ENCODE measurements at places on chromosomes 2 and 18.
A peak's percentile ranks its signal among the peaks of the same experiment; 100 is the strongest.

DNA sequence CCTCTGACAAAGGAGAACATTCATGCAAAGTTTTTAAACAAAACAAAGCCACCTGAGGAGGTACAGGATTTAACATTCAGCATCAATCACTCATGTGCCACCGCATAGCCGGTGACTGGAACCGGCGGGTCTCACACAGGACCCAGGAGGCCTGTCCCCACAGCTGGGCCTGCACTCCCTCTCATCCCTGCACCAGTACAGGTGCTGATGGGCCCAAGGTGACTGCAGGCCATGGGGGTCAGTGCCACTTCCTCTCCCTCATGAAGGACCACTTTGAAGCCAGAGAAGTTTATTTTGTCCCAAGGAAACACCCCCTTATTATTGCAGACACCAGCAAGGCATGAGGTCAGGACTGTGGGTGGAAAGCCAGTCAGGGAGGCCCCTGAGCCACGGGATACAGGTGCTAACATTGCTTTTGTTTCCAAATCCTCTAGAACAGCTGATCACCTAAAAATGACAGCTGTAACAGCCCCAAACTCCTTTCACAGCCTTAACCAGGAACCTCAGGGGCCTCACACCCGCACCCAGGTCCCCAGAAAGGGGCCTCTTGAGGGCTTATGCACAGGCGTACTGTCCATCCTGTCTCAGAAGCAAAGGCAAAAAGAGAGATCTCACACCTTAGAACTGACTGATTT, 14.0 kb downstream of the PARD6G start:
- DNase-seq = no peak

DNA sequence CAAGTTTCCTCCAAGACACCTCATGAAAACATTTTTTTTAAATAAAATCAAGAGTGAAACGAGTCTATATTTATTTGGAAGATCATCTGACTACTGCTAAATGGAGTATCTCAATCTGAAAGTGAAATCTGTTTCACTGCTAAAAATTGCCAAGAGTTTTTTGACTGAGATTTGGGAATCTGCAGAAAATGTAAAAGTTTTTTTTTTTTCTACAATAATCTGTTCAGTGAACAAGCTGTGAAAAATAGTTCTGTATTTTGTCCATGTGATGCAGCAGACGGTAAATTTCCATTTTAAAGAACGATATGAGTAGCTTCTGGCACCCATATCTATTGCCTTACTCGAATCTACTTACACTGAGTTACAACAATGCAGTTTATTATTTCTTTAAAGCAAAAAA, 519.7 kb downstream of the PLCL1 start:
- DNase-seq = no peak

DNA sequence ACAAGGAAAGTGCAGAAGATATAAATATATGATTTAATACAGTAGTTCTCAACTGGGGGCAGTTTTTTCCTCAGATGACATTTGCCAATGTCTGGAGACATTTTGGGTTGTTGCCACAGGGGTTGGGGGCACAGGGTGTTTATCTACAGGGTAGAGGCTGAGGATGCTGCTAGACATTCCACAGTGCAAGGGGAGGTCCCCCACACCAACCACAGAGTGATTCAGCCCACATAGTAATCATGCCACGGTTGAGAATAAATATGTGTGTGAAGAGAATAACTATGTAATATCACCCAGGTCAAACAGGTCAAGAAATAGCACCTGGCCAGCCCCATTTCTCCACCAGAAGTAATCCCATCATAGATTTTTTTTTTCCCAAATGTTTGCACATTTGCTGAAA, 17.9 kb downstream of the DYSF start:
- no peak for DNase-seq

- no peak for DNase-seq
Measured at GRCh38 chr2:99187011-99187410, 6.0 kb downstream of the MRPL30 start.

- no peak for DNase-seq
Measured at GRCh38 chr2:237306083-237306786, 107.7 kb downstream of the COL6A3 start.

- DNase-seq = no peak
Measured at GRCh38 chr2:218217360-218218267, 625 bp downstream of the ARPC2 start.

GRCh38 chr18:55584201-55584600, 3.8 kb downstream of the TCF4 start:
- no peak for DNase-seq

DNA sequence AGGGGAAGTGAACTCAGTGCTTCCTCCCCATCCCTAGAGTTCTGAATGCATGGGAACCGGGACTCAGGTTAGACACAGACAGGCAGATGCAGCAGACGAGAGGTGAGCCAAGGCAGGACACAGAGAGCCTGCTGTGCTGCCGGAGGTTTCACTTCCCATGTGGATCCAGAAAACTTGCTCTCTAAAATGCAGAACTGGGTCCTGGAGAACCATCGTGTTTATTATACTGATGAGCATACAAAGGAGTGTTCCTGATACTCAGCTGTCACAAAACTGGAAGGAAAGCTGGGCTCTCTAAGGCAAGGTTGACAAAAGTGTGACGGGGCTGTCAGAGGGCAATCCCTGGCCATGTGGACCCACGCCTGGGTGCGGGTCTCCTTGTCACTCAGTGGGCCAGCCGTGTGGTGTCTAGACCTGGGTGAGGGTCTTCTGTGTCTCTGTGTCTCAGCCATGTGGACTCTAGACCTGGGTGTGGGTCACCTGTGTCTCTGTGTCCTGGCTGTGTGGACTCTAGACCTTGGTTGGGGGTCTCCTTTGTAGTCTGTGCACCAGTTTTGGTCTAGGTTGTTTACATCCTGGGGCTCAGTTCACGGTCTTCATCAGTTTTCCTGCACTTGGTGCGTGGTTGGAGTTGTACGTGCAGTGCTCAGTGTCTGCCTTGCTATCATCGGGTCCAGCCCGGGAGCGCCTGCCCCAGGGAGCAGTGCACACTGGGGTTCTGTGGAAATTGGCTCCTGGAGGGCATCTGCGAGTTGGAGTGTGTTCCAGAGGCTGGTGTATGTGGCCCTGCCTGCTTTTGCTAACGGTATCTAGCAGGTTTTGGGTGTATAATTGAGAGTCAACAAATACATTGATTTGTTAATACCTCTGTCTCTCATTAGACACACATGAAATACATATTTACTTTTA, 141.1 kb downstream of the ATP9B start:
- DNase-seq = no peak

DNA sequence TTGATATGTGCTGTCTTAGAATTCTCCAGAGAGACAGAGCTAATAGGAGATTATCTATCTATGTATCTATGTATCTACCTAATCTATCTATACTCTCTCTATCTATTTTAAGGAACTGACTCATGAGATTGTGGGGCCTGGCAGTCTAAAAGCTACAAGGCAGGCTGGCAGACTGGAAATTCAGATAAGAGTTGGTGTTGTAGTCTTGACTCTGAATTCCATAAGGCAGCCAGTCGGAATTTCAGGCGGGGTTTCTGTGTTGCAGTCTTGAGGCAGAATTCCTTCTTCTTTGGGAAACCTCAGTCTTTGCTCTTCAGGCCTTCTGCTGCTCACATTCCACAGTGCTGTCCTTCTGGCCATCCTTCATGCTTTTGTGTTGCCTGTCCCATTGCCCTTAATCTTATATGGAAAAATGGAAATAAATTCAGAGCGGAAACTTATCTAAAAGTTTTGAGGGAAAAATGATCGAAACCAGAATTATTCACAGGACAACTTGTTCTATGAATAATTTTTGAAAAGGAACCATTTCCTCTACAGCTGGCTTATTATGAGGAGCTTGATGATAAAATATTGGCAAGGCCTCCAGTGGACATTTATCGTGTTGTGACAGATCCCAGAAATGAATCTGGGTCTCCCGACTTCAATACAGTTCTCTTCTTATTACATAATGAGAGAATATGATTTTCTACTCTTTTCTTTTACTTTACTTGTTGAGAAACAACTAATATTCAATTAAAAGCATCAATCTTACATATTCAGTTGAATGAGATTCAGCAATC, 10.8 kb downstream of the IL1RL1 start:
- DNase-seq = no peak

DNA sequence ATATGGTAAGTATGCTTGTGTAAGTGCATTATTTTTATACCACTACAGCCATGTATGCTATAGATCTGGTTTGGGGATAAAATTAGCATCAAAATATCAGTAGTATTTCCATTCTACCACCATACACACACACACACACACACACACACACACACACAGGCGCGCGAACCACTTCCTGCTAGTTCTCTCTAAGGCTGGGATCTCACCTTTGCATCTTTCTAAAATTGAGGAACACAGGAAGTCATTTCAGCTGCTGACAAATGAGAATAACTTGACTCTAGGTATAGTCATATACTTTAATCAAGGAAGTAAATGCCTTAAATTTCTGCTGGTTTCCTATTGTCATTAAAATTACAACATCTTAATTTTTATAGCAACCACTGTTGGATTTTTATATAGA, 72.5 kb downstream of the RBM43 start:
- no peak for DNase-seq

DNA sequence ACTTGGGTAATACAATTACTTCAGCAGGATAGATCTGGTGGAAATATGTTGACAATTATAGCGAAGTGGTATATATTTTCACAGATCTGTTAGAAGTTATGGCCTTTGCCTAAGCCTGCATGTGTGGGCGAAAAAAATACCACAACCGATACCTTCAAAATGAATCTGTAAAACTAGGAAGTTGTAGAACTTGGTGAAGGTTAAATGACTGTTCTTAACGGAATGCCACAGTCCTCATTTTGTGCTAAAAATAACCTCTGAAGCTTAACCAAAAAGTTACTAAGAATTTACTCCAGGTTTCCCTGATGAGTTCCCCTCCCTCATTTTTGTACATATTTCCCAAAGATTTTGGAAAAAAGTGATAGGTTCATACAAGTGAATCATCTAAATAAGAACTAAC, 550.7 kb downstream of the THSD7B start:
- no peak for DNase-seq

GRCh38 chr2:37555457-37555856, 116.0 kb downstream of the CDC42EP3 start:
- DNase-seq = no peak

GRCh38 chr2:188580738-188581137, 289.1 kb downstream of the GULP1 start:
- no peak for DNase-seq

- no peak for DNase-seq
Measured at GRCh38 chr2:208049006-208049405, 23.7 kb upstream of the PLEKHM3 start.

DNA sequence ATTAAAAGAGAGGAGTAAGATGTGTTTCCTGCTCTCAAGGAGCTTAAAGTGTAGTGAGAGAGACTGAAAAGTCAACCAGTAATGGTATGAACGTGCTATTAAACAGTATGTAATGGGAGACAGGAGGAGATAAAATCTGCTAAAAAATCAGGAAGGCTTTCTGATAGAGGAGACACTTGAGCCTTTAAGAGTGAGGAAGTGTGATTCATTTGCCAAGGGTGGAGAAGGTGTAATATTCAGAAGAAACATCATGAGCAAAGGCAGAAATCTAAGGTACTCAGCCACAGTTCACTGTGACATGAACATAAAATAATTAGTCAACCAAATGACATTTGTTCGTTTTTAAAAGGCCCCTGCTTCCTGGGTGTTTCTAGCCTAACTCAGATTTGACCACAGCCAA, 137.8 kb upstream of the SKOR2 start:
- no peak for DNase-seq

DNA sequence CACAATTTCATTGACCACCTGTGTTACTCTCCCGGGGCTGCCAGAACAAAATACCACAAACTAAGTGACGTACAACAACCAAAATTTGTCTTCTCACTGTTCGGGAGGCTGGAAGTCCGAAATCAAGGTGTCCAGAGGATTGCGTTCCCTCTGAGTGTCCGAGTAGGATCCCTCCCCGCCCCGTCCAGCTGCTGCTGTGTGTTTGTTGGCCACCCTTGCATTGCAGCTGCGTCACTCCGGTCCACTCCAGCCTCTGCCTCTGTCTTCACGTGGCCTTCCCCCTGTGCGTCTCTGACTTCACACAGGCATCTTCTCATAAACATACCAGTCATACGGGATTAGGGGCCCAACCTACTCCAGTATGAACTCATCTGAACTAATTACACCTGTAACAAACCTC, 251.8 kb upstream of the SMIM21 start:
- no peak for DNase-seq

GRCh38 chr2:65121-65520, 18.8 kb upstream of the FAM110C start:
- DNase-seq = no peak

DNA sequence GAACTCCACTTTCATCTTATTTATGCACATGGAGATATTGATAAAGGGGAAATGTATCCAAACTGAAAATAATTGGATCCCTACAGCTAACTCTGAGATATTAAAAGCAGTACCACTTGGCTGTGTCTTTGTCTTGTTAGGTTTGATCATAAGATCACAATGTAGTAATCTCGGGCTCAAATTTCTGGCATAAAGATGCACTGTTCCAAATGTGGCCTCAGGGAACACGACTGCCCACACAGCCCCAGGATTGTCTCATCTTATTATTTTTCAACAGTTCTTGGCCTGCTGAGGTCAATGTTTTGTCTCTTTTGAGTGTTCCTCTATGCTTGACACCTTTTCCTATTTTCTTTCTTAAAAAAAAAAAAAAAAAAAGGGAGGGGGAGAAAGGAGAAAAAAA, 114.1 kb downstream of the GBX2 start:
- DNase-seq = no peak

- DNase-seq = no peak
Measured at GRCh38 chr2:14642499-14642898, 10.0 kb downstream of the LRATD1 start.

GRCh38 chr18:36405611-36406010, 108.1 kb downstream of the FHOD3 start:
- peak; percentile 59 for DNase-seq

DNA sequence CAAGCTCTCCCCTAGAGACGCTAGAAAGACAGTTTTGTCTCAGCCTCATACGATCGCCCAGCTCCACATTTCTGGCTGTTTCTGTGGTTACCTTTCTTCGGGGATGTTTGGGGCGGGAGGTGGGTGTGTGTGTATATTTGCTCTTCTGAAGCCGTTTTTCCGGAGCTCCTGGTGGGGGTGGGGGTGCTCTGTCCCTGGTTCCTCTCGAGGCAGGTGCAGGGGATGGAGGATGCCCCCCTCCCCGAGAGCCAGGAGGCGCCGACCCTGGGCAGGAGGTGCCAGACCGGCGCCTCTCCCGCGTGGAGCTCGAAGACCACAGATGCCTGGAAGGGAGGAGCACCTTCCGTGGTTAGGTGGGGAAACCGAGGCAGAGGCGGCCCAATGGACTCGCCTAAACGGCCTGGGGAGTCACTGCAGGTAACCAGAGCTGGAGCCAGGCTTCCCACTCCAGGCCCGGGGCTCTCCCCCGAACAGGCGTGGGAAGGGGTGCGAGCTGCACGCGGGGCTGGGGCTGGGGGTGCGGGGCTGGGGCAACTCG, 694 bp upstream of the HPCAL1 start:
- DNase-seq = no peak
